ENCODE measurements at places on chromosomes 6 and 20.

- DNase-seq, result no peak
Observed at GRCh38 chr20:43916881-43917371, 2.3 kb downstream of the TOX2 start.

- DNase-seq, result no peak
Observed at GRCh38 chr20:24317224-24317623, 152.2 kb upstream of the SYNDIG1 start.

- DNase-seq, result peak; percentile 64
Observed at GRCh38 chr6:71510057-71510713, 221.6 kb downstream of the OGFRL1 start.

DNA sequence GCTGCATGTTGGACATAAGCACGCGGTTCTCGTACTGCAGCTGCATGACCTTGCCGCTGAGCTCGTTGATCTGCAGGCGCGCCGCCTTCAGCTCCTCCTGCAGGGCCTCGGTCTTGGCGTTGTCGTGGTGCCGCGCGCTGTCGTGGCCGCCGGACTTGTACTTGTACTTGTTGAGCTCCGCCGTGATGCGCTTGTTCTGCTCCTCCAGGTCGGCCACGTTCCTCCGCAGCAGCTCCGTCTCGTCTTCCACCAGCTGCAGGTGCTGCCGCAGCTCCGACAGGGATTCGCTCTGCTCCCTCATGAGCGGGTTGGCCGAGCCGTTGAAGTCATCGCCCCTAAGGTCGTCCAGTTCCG, 16.6 kb upstream of the KIAA0408 start:
- peak; percentile 44 for DNase-seq

DNA sequence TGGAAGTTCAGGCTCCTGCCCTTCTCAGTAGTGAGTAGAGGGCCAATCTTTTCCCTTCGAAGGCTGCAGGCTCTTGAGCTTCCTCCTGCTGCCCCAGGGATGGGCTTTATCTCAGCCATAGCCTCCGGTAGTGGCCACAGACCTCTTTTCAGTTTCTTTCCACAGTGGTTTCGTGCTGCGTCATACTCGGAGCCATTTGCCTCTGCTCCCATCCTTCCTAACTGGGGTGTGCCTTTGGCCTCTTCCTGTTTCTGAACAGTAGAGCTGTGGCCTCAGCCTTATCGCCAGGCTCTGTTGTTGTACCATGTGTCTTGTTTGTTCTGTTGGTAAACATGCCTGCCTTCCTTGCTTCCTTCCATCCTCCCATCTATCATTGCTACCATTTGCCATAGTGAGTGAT, 54.1 kb downstream of the TULP4 start:
- no peak for DNase-seq

GRCh38 chr6:126548300-126548699, 208.4 kb downstream of the CENPW start:
- DNase-seq, result no peak

GRCh38 chr6:101722471-101722870, 329.0 kb downstream of the GRIK2 start:
- no peak for DNase-seq

DNA sequence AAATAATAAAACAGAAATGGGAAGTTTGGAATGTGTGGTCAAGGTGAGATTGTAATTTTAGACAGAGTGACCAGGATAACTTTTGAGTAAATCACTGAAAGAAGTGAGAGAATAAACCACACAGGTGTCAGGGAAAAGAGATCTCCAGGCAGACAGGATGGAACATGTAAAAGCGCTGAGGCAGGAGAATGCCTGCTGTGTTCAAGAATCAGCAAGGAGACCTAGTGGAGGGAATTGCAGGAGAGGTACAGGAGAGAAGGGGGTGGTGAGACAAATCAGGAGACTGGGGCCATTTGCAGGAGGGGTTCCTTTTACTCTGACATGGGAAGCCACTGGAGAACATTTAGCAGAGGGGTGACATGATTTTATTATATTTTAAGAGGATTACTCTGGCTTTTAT, 456.7 kb downstream of the NKAIN2 start:
- no peak for DNase-seq

- DNase-seq, result peak; percentile 35
Observed at GRCh38 chr6:34230653-34231371, 5.9 kb upstream of the HMGA1 start.

DNA sequence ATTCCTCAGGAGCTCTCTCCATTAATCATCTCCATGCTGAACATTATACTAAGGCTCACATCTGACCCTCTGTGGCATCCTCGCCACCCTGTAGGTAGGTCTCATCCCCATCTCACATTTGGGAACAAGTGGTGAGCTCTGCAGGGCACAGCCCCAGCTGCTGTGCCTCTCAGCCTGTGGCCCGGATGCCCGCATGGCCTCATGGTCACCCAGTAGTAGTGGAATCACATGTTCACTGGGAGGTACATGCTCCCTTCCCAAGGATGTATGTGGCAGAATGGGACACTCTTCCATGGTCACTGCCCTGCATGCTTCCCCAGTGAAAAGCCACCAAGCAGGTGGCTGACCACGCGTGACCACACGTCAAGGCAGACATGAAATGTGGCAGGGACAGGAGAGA, 26.3 kb upstream of the APMAP start:
- DNase-seq, result peak; percentile 48

DNA sequence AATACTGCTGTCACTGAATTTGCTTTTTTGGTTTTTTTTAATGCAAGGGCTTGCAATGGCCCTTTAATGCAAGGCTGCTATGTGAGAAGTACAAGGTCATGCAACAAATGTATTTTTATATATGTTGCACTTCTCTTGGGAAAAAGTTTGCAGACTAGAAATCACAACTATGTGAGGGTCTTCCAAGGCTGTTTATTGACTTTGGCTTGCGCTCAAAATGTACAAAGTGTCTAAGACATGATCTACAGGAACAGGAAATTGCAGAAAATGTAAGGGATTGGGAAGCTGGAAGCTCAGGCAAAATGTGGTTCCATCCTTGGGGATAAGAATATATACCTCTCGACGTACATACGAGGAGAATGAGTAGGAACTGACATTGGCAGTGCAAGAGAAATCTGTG, 92.2 kb upstream of the F13A1 start:
- DNase-seq, result no peak
